ENCODE measurements at places on chromosomes 16 and 17.

DNA sequence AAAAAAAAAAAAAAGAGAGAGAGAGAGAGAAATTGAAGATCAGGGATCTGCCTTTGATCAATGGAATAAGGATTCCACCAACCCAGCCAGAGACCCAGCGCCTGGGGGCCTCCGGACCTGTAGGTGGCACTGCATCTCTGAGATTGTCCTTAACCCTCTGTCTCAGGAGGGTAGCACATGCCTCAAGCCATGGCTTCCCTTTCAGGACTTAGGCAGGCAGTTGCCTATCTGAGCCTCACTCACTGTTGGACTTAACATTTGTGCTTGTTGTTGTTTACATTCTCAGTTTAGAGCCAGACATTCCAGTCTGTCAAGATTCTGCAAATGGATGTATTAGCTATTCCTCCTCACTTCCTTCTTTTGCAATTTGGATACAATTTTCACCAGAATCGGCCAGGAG lies 5.1 kb upstream of the SCNN1B start:
- DNase-seq: no peak

- DNase-seq: no peak
Measured at GRCh38 chr17:72977771-72978417, 114.6 kb downstream of the SLC39A11 start.

DNA sequence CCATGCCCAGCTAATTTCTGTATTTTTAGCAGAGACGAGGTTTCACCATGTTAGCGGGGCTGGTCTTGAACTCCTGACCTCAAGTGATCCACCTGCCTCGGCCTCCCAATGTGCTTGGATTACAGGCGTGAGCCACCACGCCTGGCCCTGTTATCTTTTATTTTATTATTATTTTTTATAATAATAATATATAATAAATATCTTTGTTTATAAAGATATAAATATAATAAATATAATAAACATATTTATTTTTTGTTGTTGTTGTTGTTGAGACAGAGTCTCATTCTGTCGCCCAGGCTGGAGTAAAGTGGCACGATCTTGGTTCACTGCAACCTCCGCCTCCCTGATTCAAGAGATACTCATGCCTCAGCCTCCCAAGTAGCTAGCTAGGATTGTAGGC lies 7.0 kb upstream of the RNF157 start:
- no peak for DNase-seq

GRCh38 chr16:4976611-4977145 lies 18.5 kb downstream of the SEC14L5 start:
- no peak for DNase-seq

GRCh38 chr16:72073560-72074230 lies 10.7 kb downstream of the HPR start:
- DNase-seq: no peak

DNA sequence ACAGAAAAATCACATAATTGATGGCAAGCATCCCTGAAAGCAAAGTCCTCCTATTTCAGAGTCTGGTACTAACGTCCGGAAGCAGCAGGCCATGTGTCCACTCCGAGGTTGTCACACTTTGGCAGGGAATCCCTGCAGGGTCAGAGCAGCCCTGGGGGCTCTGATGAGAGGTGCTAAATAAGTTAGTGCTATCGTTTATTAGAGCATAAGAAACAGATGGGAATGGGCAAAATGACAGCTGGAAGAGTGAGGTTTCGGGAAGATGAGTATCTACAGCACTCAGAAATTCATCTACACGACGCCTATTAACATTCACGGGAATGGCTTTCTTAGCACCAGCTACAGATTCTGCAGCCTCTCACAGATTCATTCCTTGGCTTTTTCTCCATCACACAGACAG lies 465.4 kb upstream of the PSMD7 start:
- DNase-seq: no peak

- DNase-seq: no peak
Measured at GRCh38 chr16:27549464-27549745, 308 bp downstream of the GTF3C1 start.

DNA sequence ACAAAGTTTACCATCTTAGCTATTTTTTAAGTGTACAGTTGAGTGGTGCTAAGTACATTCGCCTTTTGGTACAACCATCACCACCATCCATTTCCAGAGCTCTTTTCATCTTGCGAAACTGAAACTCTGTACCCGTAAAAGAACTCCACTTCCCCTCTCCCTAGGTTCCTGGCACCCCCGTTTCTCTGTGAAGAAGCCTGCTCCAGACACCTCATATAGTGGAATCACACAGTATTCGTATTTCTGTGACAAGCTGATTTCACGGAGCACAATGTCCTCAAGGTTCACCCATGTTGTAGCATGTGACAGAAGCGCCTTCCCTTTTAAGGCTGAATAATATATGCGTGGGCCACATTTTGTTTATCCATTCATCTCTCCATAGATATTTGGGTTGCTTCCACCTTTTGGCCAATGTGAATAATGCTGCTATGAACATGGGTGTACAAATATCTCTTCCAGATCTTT lies 54.2 kb upstream of the MAP3K14 start:
- DNase-seq: no peak

DNA sequence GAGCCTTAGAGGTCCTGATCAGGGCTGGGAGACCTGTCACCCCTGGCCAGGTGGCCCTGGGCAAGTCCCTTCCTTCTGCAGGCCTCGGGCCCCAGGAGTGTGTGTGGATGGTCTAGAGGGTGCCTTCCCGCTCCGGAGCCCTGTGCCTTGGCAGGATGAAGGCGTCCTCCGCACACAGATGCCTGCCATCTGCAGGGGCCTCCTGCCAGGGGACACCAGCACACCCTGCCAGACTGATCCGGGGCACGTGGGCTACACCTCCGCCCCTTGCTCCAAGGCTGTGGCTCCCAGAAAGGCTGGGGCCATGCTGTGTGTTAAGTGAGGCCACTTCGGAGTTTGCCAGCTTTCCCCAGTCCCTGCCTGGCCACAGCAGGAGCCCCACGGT lies 30.7 kb downstream of the NPTX1 start:
- no peak for DNase-seq

GRCh38 chr16:89915303-89916232 lies 3.1 kb upstream of the MC1R start:
- no peak for DNase-seq

DNA sequence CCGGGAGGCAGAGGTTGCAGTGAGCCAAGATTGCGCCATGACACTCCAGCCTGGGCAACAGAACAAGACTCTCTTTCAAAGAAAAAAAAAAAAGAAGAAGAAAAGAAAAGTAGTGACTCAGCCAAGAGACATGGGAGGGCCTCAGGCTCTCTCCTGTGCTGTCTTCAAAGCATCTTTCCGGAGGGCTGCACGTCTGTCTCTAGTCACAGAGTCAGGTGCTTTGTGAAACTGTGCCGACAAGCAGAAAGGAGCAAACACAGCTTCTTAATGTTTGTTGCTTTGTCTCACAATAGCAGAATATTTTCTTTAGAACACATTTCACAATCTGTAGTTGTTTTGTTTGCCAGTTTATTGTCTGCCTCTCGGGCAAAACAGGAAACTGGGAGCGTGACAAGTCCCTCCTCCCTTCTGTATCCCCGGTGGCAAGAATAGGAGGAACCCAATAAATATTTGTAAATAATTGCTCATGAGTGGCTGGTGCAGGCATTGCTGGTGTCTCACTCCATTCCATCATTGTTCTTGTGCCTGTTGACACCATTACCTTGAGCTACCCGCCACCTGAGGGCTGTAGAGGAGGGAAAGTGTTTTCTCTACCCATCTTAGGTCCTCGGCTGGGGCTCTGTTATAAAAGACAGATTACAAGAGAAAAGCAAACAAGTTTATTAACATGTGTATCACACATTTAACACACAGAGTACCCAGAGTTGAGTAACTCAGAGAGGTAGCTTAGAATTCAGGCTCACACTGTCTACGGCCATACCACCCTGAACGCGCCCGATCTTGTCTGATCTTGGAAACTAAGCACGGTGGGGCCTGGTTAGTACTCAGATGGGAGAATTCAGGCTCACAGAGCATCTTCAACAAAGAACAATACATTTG lies 5.5 kb downstream of the GAST start:
- no peak for DNase-seq

DNA sequence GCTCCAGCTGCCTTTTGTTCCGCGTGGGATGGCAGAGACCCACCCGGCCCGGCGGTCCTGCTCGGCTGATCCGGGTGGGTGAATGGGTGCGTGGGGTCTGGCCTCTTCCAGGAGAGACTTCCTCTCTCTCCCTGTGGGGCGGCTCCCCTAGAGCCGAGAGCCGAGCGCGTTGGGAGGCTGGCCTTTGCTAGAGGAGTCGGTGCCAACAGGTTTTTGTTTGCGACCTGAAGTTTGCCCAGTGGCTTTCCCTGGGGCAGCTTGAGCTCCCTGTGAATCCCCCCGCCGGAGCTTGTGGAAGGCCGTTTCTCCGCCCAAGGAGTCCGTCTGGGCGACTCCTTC lies 970 bp downstream of the EPN2 start:
- peak; percentile 26 for DNase-seq

DNA sequence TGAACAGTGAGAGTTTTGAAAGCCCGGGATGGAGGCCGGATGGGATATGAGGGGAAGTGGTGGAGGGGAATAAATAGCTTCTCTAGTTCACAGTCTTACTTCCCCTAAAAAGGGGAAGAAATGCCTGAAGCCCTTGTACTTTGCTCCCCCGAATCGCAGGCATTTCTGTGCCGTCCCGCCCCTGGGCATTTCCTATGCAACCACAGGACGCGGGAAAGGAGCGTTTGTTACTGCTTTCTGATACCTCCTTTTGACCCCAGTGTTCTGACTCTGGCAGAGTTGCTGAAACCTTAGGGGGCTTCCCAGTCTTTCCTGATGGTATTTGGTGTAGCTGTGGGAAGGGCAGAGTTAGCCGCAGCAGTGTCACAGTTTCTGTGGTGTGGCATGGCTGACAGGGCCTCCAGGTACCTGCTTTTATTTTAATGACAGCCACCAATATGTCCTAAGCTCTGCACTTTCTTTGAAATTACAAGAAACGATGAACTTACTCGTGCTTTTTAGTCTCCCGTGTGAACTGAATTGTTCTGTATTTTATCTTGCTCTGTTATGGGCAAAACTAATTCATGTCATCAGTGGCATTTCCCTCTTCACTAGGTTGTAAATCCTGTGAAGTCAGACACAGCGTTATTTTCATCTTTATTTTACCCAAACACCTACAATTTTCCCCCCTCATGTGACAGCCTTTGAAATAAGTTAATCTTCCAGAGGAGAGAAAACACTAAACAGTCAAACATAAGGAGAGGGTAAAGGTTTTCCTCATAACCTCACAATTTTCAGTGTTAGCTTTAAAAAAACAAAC lies 27.1 kb downstream of the USP10 start:
- DNase-seq: no peak

- no peak for DNase-seq
Measured at GRCh38 chr16:88925540-88925887, 51.5 kb downstream of the CBFA2T3 start.

DNA sequence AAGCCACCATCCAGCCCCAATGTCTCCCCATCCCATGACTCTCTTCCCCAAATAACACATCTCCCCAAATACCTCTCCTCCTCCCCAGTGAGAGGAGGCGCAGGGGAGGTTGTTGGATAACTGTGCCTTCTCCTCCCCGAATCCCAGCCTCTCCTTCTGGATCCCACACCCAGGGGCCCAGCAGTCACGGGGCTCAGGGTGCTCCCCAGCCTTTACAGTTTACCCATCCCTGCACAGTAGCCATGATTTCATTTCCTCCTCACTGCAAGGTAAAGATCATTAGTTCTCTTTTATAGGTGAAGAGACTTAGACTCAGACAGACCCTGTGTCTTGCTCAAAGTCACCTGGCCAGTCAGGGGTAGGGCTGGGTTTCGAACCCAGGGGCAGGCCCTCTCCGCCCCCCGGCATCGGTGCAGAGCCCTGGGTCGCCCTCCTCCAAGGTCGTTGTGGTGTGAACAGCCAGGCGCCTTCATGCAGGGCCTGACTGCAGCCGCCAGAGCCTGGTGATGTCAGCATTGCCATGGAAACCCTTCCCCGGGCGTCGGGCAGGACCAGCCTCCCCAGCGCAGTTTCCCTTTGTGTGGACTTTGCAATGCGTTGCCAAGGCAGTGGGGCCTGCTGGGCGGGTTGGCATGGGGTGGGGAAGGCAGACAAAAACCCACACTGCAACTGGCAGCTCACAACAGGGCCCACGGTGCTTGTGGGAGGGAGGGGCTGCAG lies 53.3 kb upstream of the TOB1 start:
- no peak for DNase-seq

GRCh38 chr16:66988197-66988788 lies at the start of gene CES4A:
TSS of gene CES4A (plus strand) at chr16:66988589. CDS start at chr16:66988773, 184 bp downstream.
- DNase-seq: no peak

- DNase-seq: no peak
Measured at GRCh38 chr16:82655072-82655714, 28.4 kb downstream of the CDH13 start.

GRCh38 chr17:70332356-70333210 lies 163.3 kb downstream of the KCNJ2 start:
- DNase-seq: no peak

DNA sequence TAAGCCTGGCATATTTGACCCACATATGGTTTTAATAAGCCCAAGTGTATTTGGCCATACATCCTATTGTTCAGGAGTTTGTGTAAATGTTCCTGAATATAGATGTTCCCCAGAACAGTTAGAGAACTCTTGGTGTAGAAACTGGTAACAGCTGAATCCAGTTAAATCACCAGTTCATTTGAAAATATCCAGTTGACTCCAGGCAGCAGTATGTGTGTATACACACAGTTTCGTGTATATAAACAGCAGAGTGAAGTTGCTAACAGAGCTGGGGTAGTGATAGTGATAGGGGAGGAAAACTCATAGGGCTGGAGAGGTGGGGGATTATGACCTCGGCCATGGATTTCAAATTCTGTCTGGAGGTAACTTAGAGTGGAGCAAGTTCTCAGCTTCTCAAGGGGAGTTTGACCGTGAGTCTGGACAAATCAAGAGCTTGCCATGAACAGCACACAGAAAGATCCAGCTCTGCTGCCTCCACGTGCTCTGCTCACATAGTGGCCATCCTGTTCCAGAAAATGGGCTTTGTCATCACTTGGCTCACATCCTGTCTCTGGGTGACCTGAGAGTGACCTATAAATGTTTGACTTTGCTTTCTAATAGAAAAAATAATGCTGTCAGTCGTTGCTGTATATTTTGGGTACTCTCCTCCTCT lies 30.6 kb upstream of the MMD start:
- DNase-seq: no peak

DNA sequence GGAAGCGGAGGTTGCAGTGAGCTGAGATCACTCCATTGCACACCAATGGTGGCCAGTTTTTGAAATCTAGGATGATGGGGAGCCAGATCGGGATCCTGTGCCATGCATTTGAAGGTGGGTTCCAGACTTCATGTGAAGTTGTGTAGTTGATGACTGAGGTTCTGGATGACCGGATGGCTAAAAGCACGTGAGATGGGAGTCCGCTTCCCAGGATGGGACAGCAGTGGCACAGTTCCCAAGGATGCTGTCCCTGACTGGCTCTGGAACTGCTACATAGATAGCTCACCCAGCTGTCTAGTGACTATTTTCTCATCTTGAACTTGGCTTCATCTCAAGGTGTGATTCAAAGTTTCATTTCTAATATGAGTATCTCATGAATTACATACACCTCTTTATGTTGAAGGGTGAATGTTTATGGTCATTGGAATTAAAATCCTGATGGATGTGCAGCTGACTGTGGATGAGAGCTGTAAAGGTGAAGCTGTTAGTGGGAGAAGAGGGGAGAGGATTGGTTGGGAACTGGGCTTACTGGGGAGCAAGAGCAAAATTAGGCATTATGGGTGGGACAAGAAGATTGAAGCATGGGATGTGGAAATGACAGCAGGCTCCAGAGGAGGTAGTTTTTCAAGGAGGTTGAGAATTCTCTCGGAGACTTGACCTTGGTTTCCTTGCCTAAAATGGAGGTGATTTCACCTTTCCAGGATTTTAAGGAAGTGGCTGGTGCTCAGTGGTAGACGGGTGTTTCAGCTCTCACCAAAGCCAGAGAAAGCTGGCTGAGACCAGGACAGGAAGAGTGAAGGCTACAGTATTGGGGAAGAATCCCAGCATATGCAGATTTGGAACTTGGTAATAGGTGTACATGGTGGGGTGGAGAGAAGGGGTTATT lies 8.2 kb downstream of the TUFM start:
- no peak for DNase-seq
